ENCODE measurements at places on chromosomes 3 and 15. TPM values are rescaled to one million over a fixed set of nuclear protein-coding genes. Genes with fewer than 3 reads are reported as not detected.

Gene GOLGA8Q
- 0.15 TPM for total RNA-seq

Gene MRAS
- 75.4 TPM for total RNA-seq

DNA sequence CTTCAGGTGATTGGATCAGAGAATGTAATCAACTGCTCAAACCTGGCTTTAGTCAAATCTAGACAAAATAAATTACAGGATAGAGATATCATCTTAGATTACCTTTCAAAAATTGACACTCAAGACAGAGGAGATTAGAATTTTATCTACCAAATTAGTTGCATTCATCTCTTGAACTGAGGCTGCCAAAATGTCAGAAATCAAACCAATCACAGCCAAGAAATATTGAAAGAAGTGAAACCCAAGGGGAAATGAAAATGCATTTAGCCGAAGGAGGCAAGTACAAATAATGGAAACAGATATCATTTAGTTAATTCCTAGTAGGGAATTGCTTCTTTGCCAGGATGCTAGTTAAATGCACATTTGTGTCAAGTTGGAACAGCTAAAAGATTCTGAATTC is 261.1 kb upstream of the PDZRN3 start:
- no peaks in the 10 kb centered on the region for H3K4me1 ChIP-seq
- H3K4me3 ChIP-seq = no peak overlapping the region
- H3K27ac ChIP-seq = no peak overlapping the region
- DNase-seq = no peak
- H3K27me3 ChIP-seq = peaks cover under 1% of the 10 kb centered on the region

GRCh38 chr15:98647026-98647773 is 1.1 kb upstream of the IGF1R start:
- peak overlapping the region; percentile 45 for H3K27ac ChIP-seq
- H3K4me3 ChIP-seq = peak overlapping the region; percentile 88
- peaks cover 9% of the 10 kb centered on the region for H3K36me3 ChIP-seq
- peaks cover 28% of the 10 kb centered on the region for H3K27me3 ChIP-seq

GRCh38 chr3:73499787-73500186 is 125.0 kb downstream of the PDZRN3 start:
- peaks cover 69% of the 10 kb centered on the region for H3K4me1 ChIP-seq
- H3K36me3 ChIP-seq = no peaks in the 10 kb centered on the region
- H3K27ac ChIP-seq = no peak overlapping the region

DNA sequence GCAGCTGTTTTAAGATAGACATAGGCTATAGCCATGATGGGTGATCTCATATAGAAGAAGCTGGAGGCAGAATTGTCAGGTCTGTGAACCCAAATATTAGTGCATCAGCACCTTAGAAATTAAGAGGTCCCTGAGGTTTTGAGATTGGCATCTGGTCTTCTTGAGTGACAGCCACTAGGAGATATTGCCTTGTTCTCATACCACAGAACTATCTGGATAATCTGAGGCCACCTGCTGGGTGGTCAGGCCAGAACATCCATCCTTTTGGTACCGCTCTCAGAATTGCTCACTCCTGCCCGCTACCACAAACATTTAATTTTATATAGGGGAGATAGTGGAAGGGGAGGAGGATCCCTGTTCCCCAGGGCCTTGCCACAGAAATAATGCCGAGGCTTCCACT is 210.6 kb upstream of the ZPLD1 start:
- H3K27me3 ChIP-seq = peaks cover 2% of the 10 kb centered on the region
- no peak overlapping the region for H3K27ac ChIP-seq
- DNase-seq = no peak
- H3K4me3 ChIP-seq = no peak overlapping the region
- H3K36me3 ChIP-seq = 0 out of 2 replicates have a peak, but pooled peaks cover 5% of the 10 kb centered on the region
